ENCODE measurements at places on chromosomes 3 and 15.
A peak's percentile ranks its signal among the peaks of the same experiment; 100 is the strongest.

DNA sequence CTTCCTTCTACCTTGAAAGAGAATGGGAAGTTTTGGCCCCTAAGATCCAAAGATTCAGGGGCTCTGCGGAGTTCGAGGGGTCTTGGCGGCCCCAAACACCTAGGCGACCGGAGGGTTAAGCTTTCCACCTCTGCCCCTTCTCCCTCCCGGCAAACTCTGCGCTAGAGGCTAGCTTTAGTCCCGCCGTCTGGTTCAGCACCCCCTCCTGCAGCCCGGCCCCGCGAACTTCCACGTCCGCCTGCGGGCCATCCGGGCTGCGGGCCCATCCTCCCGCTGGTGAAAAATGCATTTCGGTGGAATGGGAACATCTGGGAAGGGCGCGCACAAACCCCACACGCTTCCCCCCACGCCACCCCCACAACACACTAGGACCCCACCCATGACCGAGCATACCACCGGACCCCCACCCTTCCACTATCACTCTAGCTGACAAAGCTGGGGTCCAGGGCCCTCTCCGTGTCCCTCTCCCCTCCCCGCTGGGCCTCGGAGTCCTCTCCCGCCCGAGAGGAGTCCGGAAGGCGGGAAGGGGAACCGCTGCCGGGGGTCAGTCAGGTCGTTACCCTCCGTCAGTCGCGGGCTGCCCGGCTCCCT lies 1.0 kb downstream of the SHOX2 start:
- peak; percentile 44 for DNase-seq

GRCh38 chr15:82950746-82951370 lies 1.7 kb downstream of the HOMER2 start:
- no peak for DNase-seq

DNA sequence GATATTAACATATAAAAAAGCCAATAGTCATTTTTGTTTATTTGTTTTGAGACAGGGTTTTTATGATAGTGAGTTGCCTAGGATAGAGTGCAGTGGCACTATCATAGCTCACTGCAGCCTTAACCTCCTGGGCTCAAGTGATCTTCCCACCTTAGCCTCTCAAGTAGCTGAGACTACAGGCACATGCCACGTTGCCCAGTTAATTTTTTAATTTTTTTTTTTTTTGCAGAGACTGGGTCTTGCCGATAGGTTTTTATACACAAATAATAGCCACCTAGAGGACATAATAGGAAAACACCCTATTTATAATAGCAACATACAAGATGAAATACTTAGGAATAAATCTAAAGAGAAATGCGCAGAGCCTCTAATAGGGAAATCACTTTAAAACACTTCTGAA lies 13.3 kb downstream of the EIF3J start:
- no peak for DNase-seq

DNA sequence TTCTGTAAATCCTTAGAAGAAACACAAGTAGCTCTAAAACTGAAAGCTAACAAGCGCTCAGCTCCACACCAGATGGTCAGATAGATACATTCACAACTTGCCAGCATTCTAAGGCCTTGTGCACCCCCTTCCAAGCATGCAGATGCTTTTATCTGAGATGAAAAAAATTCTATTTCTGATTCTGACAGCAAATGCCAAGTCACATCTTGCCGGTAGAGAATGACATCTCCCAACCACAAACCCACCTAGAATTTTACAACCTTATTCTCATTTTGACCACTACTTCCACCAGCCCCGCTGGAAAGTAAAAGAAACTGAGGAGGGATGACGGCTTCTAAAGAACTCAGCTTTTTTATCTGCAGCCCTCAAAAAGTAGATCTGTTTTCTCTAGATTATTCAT lies 57.7 kb downstream of the SUMF1 start:
- DNase-seq: no peak

GRCh38 chr15:67253101-67253500 lies 1.4 kb downstream of the AAGAB start:
- no peak for DNase-seq

GRCh38 chr3:99659951-99660350 lies 21.6 kb downstream of the COL8A1 start:
- DNase-seq: no peak

- DNase-seq: no peak
Observed at GRCh38 chr3:149089395-149089794, 3.1 kb upstream of the HLTF start.

DNA sequence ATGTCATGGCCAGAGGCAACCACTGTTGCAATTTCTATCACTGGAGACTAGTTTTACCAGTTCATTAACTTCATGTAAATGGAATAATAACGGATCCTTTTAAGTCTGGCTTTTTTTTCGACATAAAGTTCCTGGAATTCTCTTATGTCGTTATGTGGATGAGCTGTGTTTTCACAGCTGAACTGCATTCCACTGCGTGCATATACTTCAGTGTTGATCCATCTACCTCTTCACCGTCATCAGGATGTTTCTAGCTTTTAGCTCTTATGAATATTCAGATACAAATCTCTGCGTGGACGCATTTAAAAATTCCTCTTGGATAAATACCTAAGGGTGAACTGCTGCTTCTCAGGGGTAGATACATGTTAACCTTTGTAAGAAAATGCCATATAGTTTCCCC lies 15.6 kb upstream of the CYFIP1 start:
- no peak for DNase-seq

GRCh38 chr3:61742006-61742405 lies 180.6 kb downstream of the PTPRG start:
- no peak for DNase-seq

DNA sequence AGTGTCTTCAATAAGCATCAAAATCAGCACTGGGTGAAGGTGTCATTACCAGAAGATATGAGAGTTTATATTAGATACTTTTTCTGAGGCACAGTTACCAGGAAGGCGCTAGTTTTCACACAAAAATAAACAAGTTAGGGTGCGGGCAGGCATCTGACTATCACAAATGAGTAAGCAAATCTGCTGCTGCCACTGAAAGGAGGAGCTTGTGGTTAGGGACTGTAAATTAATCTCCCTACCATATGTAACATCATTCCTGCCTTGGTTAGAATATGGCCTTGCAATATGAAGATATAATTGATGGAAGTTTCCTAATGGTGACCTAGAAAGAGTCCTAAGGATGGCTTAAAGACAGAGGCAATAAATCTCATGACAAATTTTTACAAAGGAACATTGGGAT lies 19.5 kb upstream of the EID1 start:
- DNase-seq: no peak

DNA sequence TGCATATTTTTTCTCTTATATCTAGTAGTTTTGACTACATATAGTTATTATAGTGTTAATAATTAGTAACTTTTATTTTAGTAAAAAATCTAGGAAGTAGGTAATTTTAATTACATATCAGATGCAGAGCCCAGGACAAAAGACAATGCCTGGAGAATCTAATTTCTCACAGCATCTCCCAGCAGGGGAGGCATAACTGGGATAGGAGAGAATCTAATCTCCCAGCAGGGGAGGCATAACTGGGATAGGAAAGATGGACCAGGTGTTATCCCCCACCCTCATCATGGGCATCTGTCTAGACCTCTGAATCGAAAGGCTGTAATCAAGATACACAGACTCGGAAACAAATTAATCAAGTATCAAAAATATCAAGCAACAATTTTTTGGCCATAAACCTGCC lies 58.2 kb downstream of the OSTN start:
- no peak for DNase-seq

GRCh38 chr15:49137861-49138260 lies 17.5 kb downstream of the COPS2 start:
- DNase-seq: no peak

DNA sequence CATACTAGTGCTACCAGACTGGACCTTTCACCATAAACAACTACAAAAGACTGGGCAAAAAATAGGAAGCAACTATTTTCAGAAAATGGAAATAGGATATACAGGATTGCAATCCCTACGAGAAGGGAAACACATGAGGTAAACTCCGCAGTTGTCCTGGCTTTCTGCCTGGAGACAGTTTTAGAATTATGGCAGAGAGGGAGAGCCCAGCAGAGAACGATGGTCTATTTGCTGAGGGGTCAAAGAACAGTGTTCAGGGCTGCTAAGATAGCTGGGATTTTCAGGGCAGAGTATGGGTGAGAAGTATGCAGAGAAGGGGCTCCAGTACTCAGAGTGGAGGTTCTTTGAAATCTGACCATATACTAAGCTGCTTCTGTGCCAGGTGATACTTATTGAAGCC lies 163.4 kb downstream of the CHDH start:
- no peak for DNase-seq

DNA sequence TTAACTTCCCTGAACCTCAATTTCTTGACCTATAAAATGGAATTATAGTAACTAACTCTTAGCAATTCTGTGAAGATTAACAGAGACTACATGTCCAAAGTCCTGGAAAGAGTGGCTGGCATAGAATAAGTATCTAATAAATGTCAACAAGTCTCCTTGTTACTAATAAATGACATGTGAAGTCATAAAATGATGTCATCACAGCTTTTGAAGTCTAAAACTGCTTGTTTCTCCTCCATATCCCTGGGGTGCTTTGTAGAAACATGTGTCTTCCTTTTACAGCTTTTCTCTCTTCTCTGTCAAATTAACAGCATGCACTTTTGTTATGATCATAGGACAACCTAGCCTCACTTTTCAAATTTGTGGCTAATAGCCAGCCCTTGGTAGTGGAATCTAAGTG lies 510.2 kb downstream of the NTRK3 start:
- no peak for DNase-seq

GRCh38 chr3:99716463-99716995 lies 78.1 kb downstream of the COL8A1 start:
- no peak for DNase-seq

- peak; percentile 69 for DNase-seq
Observed at GRCh38 chr15:20659265-20659664, 117.7 kb upstream of the GOLGA6L6 start.

DNA sequence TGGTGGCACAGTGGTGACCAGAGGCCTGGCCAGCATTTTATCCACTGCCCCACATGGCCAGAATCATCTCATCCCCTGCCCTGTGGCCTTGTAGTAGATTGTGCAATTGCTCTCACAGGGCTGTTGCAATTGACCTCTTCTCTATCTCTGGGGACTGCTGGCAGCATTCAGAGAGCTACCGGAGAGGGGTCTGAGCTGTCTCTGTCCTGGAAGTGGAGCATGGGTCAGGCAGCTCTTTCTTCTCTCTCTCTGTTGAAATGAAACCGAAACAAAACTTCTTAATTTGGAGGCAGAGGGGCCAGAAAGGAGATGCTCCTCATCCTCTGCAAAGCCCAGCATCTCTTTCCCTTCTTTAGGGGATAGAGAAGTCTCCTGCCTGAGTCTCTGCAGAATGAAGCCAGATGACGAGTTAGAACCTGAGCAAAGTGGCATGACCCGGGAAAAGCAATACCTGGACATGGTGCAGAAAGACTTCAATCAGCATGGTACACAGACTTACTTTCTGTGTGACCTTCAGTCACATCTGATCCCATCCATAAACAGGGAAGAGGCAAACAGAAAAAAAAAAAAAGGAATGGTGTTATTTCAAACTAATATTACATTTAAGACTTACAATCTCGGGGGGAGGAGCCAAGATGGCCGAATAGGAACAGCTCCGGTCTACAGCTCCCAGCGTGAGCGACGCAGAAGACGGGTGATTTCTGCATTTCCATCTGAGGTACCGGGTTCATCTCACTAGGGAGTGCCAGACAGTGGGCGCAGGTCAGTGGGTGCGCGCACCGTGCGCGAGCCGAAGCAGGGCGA lies 144.5 kb upstream of the BCL6 start:
- DNase-seq: peak; percentile 55

- DNase-seq: no peak
Observed at GRCh38 chr15:78093242-78094020, 1.1 kb downstream of the SH2D7 start.

- DNase-seq: no peak
Observed at GRCh38 chr3:187223799-187224198, 26.5 kb downstream of the RTP1 start.

GRCh38 chr15:26081758-26082220 lies 218.7 kb upstream of the ATP10A start:
- no peak for DNase-seq

DNA sequence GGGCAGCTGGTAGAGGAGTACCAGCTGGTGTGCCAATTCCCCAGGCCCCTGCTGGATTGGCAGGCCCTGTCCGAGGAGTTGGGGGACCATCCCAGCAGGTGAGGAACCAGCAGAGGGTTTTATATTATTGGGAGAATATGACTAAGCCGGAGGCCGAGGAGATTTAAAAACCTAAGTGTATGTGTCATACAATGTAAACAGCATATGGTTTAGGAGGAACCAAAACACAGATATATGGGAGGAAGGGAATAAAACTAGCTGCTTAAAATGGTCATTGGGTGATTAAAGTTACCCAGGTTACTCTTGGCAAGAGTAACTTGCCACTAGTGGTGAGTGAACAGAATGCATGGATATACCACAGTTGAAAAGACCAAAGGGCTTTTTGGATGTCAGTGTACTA lies 22.1 kb downstream of the SNRPN start:
- DNase-seq: no peak

GRCh38 chr3:55127565-55127964 lies 199.7 kb upstream of the LRTM1 start:
- DNase-seq: no peak

GRCh38 chr15:60541481-60542299 lies 62.7 kb upstream of the ICE2 start:
- no peak for DNase-seq

GRCh38 chr15:39896846-39897245 lies 23.2 kb downstream of the GPR176 start:
- no peak for DNase-seq
